ENCODE measurements at places on chromosomes 2 and 18.

GRCh38 chr18:62944454-62944853 lies 229.1 kb downstream of the PHLPP1 start:
- H3K27ac ChIP-seq = no peak overlapping the region
- H3K27me3 ChIP-seq = no peaks in the 10 kb centered on the region
- H3K36me3 ChIP-seq = no peaks in the 10 kb centered on the region
- H3K4me3 ChIP-seq = no peak overlapping the region
- H3K4me1 ChIP-seq = peaks cover 26% of the 10 kb centered on the region
- no peak for ATAC-seq

GRCh38 chr2:156892467-156893281 lies 364.8 kb upstream of the GALNT5 start:
- H3K4me3 ChIP-seq = peak overlapping the region; percentile 14
- H3K27me3 ChIP-seq = peaks cover 6% of the 10 kb centered on the region
- H3K36me3 ChIP-seq = no peaks in the 10 kb centered on the region
- no peak for ATAC-seq

DNA sequence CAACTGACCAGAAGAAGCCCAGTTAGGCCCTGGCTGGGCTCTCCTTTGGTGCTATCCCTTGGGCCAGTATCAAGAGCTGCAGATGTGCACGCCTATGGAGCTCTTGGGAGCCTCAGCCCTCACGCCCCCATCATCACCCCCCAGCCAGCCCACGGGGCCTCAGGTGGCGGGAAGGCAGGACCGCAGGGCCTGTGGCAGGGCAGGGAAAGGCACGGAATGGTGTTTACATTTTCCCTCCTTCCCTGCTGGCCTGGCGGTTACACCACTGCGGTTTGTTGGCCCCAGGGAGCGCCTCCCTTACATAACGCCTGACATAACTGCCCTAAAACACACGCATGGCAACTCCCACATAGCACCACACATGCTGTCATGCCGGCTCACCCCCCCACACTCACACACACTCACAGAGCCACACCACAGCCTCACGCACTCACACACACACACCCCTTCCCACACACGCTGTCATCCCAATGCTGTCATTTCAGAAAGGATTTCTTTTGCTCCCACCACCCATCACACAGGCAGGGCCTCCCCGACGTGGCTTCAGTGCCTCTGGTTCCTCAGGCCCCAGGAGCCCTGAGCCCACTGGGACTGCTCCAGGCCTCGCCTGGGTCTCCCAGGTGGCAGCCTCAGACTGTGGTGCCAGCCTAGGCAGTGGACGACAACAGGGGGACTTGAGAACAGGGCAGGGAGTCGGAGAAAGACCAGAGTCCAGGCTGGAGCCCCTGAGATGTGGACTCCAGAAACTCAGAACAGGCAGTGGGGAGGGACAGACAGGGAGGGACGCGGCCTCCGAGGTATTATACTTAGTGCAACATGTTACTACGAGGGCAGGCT lies 15.7 kb downstream of the ZFP36L2 start:
- no peak overlapping the region for H3K4me3 ChIP-seq
- peak; percentile 81 for ATAC-seq
- H3K36me3 ChIP-seq = no peaks in the 10 kb centered on the region
- H3K4me1 ChIP-seq = peaks cover 21% of the 10 kb centered on the region
- no peaks in the 10 kb centered on the region for H3K27me3 ChIP-seq

- H3K36me3 ChIP-seq = no peaks in the 10 kb centered on the region
- no peak overlapping the region for H3K27ac ChIP-seq
- peaks cover 15% of the 10 kb centered on the region for H3K4me1 ChIP-seq
- H3K4me3 ChIP-seq = no peak overlapping the region
- no peaks in the 10 kb centered on the region for H3K27me3 ChIP-seq
These were observed 114.7 kb upstream of the CYP1B1 start for GRCh38 chr2:38190542-38191218.

DNA sequence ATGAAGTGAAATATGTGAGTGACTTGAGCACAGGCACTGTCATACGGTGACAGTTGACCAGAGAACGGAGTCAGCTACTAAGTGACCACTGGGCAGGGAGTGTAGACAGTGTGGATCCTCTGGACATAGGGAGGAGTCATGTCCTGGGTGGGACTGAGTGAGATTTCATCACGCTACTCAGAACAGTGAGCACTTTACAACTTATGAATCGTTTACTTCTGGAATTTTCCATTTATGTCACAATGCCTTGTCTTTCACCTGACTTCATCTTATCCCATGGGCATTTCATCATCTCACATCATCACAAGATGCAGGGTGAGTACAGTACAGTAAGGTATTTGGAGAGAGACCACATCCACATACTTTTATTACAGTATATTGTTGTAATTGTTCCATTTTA lies 29.0 kb downstream of the PTPRM start:
- ATAC-seq = peak; percentile 67
- H3K4me1 ChIP-seq = peaks cover 6% of the 10 kb centered on the region
- H3K36me3 ChIP-seq = no peaks in the 10 kb centered on the region
- no peak overlapping the region for H3K4me3 ChIP-seq
- H3K27me3 ChIP-seq = no peaks in the 10 kb centered on the region
